ENCODE measurements at places on chromosomes 6 and 20.

DNA sequence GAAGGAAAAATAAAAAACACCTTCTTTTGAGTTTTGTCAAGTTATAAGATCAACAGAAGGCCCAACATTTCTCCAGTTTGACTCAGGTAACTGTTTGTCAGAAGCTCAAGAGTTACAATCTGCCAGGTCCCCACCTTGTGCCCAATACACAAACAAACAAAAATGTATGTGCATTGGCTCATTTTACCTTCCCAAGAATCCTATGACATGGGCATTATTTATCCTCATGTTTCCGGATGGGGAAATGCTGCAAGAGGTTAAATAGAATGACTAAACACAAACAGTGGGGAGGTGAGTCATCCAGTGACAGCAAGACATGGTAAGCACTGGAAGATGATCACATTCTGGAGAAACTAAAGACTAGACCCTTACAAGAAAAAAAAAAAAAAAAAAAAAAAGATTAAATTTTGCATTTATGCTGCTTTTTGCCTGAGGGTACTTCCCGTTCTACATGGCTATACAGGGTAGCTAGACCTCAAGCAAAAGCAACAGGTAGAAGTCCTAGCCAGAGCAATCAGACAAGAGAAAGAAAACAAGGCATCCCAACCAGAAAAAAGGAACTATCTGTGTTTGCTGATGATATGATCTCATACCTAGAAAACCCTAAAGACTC, 23.6 kb upstream of the ANKRD60 start:
- DNase-seq: peak; percentile 90

DNA sequence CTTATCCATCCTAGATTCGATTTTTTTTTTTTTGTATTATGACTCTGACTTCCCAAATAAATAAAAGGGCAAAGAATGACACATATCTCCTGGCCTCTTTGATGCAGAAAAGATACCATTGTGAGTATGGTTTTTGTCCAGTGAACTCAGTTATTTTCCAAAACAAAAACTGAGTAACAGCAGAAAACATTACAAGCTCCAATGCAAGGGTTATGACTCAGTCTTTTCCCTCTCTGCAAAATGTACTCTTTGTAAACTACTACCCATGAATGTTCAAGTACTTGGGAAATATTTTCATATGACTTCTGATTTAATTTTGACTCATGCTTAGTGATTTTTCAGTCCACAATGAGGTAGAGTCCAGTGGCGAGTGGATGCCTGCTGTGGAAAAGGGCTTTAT, 355.3 kb downstream of the RNF144B start:
- no peak for DNase-seq

- peak; percentile 45 for DNase-seq
Measured at GRCh38 chr6:28589234-28589956, 63.7 kb downstream of the GPX5 start.

GRCh38 chr6:43669050-43669921, 18.3 kb downstream of the MRPS18A start:
- DNase-seq: peak; percentile 83

- DNase-seq: no peak
Measured at GRCh38 chr6:36118550-36119107, 11.7 kb upstream of the MAPK13 start.

DNA sequence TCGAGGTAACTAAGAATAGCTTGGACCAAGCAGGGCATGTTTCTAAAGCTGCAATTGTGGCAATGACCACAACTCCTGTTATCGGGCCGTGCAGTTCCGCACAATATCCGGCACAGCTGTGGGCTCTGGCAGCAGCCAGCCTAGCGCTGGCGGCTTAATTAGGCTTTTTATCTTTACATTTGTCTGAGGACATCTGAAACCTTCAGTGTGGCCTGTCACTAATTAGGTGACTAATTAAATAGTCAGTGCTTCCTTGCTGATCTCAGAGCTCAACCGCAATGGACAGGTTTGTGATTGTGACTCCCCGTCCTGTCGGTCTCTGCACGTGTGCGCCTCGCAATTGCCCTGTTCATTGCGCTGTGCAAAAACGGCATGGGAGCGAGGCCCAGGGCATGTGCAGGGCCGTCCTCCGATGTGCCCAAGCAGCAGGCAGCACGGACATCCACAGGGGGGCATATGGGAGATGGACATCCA, 134.8 kb upstream of the INSM1 start:
- no peak for DNase-seq

- DNase-seq: no peak
Measured at GRCh38 chr6:70310063-70310694, 7.3 kb upstream of the COL9A1 start.

DNA sequence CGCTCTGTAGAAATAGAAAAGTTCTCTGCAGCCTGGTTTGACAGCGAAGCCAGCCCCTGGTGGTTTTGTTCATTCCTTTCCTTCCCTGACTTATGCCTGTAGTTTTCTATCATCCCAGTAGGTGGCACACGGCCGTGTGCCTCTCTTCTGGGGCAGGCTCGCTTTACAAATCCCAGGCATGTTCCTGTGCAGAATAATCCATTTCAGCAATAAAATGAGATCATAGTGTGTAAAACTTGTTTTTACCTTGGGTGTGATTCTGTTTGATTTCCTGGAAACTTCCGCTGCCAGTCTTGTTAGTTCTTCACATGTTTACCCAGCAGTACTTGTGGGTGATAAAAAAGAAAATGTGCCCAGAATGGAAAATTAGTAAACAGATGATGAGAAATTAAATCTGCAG, 7.4 kb upstream of the INSM1 start:
- peak; percentile 69 for DNase-seq

DNA sequence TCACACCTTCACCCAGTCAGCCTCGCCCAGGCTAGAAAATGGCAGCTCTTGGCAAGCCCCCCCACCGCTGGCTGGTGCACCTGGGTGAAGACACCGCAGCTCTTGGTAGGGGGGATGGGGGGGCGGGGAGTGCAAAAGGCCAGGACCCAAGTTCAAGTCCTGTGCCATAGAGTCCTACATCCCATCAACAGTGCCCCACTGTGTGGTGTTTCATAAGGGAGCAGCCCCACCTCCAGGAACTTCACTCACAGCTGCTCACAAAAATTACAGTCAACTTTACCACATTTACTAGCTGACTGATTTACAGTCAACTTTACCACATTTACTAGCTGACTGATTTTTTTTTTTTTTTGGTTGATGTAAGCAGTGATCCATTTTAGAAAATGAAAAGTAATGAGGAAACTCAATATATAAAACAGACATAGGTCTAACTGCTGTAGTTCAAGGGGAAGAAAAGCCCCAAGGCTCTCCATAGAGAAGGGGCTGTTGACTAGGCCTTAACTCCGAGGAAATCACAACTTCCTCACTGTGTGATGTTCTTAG, 208.9 kb upstream of the SNX9 start:
- DNase-seq: no peak

DNA sequence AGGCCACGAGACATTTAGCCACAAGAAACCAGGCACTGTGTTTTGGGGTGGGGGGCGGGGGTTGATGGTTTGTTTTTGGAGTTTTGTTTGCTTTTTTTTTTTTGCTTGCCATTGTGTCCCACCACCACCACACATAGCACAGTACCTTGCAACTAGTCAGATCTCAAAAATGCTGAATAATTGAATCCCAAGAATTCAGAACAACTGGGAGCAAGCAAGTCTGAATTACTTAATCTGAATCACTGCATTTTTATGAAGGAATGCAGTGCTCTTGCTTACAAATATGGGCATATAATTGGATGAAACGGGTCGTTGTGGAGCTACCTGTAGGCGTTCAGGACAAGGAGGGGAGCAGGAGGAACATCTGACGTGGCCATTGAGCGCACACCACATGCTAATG, 151.5 kb upstream of the CDYL start:
- no peak for DNase-seq

- DNase-seq: no peak
Measured at GRCh38 chr6:44430326-44430725, 42.8 kb downstream of the CDC5L start.

DNA sequence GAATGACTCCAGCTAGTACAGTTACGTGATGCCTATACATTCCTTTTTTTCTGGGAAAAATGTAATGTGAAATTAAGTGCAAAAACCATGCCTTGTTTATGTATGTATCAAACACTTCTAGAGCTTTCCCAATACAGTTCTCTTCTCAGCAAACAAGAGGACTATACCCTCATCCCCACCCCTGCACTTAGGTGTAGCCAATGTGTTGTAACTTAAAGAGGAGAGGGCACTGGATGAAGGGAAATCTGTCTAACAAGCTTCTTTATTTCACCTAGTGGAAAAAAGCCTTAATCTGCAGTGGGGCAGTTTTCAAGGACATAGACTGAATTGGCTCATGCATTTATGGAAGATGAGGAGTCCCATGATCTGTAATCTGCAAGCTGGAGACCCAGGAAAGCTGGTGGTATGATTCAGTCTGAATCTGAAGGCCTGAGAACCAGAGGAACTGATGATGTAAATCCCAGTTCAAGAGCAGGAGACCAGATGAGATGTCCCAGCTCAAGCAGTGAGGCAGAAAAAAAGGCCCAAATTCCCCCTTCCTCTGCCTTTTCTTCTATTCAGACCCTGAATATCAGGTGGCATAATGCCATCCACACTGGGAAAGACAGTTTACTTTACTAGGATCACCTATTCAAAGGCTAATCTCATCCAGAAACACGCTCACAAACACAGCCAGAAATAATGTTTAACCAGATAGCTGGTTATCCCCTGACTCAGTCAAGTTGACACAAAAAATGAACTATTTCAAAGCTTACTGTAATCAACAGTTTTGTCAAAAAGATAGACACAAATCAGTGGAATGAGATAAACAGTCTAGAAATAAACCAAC, 25.8 kb upstream of the SLC17A3 start:
- DNase-seq: no peak

GRCh38 chr6:17967668-17968518, 19.5 kb downstream of the KIF13A start:
- no peak for DNase-seq

Data from hepatic stellate cell (primary cell).